ENCODE measurements at places on chromosomes 7 and 10. TPM values are rescaled to one million over a fixed set of nuclear protein-coding genes. Genes with fewer than 3 reads are reported as not detected.

Gene HGF
- 35.7 TPM for total RNA-seq

Gene TMEM196
- not detected for total RNA-seq

Gene GGCT
- total RNA-seq, result 24.6 TPM

Gene SSC4D
- 1.5 TPM for total RNA-seq

Gene DPP6
- not detected for total RNA-seq

Gene H2BK1
- not detected for total RNA-seq

DNA sequence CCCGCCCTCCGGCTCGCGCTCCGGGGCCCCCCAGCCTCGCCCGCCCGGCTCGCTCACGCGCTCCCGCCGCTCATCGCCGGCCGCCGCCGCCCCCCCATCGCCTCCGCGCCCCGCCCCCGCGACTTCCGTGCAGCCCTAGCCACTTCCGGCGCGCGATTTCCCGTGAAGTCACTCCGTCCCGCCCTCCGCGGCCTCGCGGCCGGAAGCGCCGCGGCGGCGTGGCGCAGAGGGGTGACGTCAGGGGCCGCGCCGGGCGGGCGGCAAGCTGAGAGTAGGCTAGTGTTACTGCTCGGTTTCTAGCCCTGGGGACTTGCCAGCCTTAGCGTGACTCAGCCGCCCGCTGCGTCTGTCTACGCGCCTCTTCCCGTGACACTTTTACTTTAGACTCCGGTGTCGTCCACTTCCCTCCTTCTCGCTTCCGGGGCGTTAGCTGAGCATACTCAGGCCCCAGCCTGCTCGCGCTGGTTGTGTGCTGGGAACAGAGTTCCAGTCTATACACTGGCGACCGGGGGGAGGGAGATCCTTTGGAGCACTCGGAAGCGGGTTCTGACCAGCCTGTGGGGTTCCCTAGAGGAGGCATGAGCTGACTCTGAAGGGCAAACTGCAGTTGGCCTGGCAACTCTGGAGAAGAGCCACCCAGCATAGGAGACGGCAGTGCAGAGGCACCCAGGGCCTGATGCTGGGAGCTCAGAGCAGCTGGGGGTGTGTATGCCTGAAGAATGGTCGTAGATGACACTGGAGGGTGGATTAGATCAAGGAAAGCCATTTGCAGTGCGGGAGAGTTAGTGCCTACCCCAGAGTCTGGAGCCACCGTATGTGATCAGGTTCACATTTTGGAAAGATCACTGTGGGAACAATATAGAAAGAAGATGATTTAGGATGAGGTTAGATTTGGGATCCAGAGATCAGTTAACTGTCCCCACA is at the start of gene PURB:
Gene PURB (minus strand): TSS at position 137 of the 924 bp plus-strand sequence. CDS start 182 bp downstream, outside the sequence.
- H3K27me3 ChIP-seq, result no peaks in the 10 kb centered on the region
- H3K4me1 ChIP-seq, result peaks cover 37% of the 10 kb centered on the region
- no peaks in the 10 kb centered on the region for H3K36me3 ChIP-seq
- peak within 1 kb of the TSS; percentile 92 for H3K4me3 ChIP-seq
- peak within 1 kb of the TSS; percentile 100 for H3K27ac ChIP-seq

DNA sequence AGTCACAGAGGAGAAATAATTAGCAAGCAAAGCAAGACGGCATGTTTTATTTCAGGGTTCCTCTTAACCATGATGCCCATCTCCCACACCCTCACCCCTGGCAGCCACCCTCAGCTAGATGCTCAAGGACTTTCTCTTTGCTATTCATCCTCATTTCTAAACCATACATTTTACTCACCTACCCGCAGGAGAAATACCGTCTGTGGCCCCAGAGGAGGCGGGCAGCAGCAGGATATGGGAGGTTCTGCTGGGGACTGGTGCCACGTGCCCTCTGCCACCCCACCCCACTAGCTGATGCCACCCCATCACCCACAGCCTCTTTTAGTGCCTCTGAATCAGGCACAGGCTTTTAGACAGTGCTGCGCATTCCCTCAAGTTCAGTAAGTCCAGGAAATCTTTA is 168.7 kb upstream of the ITGB1 start:
- H3K4me1 ChIP-seq, result peaks cover 10% of the 10 kb centered on the region
- no peaks in the 10 kb centered on the region for H3K27me3 ChIP-seq
- H3K4me3 ChIP-seq, result no peak overlapping the region
- H3K27ac ChIP-seq, result no peak overlapping the region
- H3K36me3 ChIP-seq, result no peaks in the 10 kb centered on the region

DNA sequence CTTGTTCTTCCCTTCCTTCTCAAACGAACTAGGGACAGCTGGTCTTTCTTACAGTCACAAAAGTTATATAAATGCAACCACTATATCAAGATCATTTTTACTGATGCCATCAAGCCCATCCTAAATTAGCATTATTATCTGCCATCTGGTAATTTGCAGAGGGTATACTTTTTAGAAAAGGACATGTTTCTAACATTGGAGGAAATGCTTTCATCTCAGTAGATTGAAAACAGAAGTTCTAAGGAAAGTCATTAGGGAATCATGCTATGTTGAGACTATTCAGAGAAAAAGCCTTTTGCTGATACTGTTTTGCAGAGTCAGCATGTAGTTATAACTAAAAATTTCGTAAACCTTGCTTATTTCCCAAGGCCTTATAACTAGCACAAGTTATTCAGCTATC is 146.7 kb downstream of the WNT2 start:
- H3K36me3 ChIP-seq, result peaks cover 6% of the 10 kb centered on the region
- no peak for DNase-seq
- H3K4me1 ChIP-seq, result no peaks in the 10 kb centered on the region
- no peak overlapping the region for H3K4me3 ChIP-seq
- H3K27ac ChIP-seq, result no peak overlapping the region
- H3K27me3 ChIP-seq, result no peaks in the 10 kb centered on the region

DNA sequence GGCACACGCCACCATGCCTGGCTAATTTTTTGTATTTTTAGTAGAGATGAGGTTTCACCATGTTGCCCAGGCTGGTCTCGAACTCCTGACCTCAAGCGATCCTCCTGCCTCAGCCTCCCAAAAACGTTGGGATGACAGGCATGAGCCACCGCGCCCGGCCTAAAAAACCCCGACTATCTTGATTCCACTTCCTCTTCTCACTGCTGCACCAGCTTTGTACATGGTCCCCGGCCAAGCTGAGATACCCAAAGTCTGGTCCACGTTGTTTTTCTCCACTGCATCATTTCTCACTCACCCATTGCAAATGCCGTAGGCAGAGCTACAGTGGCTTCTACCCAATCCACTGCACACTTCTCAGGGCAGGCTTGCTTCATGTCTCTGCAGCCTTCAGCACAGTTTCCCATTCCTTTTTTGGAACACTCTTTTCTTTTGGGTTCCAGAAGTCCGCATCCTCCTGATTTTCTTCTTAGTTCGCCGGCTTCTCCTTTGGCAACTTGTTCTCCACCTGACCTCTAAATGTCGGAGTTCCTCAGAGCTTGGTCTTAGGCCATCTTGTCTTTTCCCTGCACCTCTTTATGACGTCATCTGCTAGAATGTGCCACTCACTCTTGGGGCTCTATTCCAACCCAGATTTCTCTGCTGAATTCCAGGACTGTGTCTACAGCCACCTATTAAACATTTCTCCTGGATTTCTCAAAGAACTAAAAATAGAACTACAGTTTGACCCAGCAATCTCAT is 6.0 kb upstream of the GNB2 start:
- H3K27ac ChIP-seq, result peak overlapping the region; percentile 39
- no peaks in the 10 kb centered on the region for H3K27me3 ChIP-seq
- H3K4me1 ChIP-seq, result no peaks in the 10 kb centered on the region
- peak overlapping the region; percentile 1 for H3K4me3 ChIP-seq
- no peak for DNase-seq

DNA sequence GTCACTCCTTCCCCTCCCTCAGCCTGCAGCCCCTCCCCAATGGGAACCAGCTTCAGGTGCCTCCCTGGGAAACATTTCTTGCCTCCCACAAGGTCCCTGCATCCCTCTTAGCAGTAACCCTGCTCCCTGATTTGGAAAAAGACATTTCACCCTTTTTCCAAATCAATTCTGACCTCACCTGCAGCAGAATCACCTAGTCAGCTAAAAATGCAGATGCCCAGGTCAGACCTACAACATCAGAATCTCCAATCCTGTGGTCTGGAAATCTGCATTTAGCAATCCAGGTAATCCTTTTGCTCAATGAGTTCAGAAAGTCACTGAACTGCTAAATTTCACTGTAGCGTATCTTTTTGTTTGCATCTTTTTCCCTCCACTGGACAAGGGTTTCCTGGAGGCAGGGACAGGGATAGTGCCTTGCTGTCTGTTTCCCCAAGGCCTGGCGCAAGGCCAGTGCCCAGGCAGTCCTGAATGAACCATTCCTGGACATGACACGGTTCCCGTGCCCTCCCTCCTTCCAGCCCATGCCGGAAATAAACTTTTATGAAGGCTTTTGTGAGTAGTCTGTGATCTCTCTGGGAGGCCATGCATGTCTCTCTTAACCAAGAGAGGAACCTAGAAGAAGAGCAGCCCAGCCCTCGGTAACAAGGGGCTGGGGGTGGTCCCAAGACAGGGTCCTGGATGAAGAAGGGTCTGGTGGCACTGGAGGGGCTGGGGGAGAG is 44.0 kb downstream of the COL13A1 start:
- DNase-seq, result no peak
- no peak overlapping the region for H3K4me3 ChIP-seq
- peaks cover 9% of the 10 kb centered on the region for H3K4me1 ChIP-seq

- no peaks in the 10 kb centered on the region for H3K36me3 ChIP-seq
- H3K4me1 ChIP-seq, result no peaks in the 10 kb centered on the region
- H3K4me3 ChIP-seq, result no peak overlapping the region
- H3K27ac ChIP-seq, result no peak overlapping the region
- no peaks in the 10 kb centered on the region for H3K27me3 ChIP-seq
Observed at GRCh38 chr7:36570528-36571189, 153.6 kb downstream of the AOAH start.

DNA sequence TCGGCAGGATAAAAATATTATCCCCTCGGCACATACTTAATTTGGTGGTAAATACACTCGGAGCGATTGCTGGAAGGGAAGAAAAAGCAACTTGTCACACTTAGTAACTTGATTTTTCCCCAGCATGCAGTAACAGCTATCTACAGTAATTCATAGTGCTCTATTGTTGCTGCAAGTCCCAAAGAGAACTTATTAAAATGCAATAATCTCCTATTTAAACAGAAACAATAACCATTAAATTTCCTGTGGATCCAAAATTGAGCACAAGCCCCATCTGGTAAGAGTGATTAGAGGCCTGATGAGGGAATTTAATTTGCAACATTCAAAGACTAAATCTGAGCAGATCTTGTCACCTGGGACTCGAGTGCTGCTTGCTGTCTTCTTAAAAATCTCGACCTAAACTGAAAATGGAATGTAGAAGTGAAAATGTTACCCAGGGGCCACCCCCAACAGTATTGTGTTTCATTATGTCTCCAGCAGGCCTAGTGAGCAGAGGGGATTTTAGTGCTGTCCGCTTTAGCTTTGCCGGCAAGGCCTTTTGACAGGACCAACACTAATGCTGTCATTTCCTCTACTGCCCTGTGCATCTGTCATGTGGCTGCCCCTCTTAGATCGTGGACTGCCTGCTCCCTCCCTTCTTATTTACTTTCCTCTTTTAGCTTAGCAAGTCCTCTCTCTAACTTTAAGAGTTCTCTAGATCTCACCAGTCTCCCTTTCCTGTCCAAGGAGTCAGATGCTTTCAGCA is 639.7 kb downstream of the AUTS2 start:
- no peak for DNase-seq
- H3K4me3 ChIP-seq, result no peak overlapping the region
- no peak overlapping the region for H3K27ac ChIP-seq
- no peaks in the 10 kb centered on the region for H3K36me3 ChIP-seq
- no peaks in the 10 kb centered on the region for H3K27me3 ChIP-seq

DNA sequence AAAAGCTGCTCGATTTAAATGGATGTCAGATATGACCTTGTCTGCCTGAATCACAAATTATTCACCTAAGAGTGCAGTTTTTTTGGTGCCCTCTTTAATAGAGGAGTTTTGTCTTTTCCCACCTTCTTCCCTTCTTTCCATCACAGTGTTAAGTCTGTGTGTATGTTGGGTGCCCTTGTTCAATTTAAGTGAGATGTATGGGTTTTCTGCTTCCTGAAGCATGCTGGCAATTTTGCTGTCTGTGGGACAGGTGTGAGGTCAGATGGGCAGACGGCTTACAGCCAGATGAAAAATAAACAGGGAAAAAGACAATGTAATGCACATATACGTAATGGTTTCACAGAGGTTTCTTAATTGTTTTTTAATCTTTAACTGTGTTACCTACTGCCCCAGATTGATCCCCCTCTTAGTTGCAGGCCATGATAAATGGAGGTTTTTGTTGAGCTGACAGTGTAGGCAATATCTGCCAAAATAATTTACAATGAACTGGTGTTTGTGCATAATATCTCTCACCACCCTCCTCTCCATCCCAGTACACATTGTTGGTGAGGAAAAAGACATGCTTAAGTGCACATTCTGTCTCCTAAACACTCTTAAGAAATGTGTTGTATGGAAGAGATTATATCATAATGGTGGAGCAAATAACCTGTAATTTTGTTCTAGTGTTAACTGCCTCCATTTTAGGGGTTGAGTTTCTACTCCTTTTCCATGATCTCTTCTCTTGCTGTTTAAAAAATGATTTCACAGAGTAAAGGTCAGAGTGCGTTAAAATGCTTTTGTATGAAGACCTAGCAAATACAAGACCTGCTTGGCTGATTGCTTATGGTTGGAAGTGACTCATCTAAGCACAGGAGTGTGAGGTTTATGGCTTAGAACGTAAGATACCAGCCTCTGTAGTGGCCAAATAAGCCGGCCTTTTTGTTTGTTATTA is 123.9 kb downstream of the LRRC4 start:
- peaks cover 4% of the 10 kb centered on the region for H3K36me3 ChIP-seq
- no peak overlapping the region for H3K4me3 ChIP-seq
- no peak for DNase-seq
- H3K4me1 ChIP-seq, result no peaks in the 10 kb centered on the region
- no peaks in the 10 kb centered on the region for H3K27me3 ChIP-seq
- H3K27ac ChIP-seq, result no peak overlapping the region

- no peak for DNase-seq
- no peaks in the 10 kb centered on the region for H3K4me1 ChIP-seq
- no peaks in the 10 kb centered on the region for H3K36me3 ChIP-seq
Observed at GRCh38 chr7:39727231-39728012, 104.0 kb downstream of the RALA start.

GRCh38 chr10:100628061-100628460 is 92.3 kb downstream of the HIF1AN start:
- no peaks in the 10 kb centered on the region for H3K36me3 ChIP-seq
- no peak overlapping the region for H3K4me3 ChIP-seq
- no peaks in the 10 kb centered on the region for H3K4me1 ChIP-seq
- no peaks in the 10 kb centered on the region for H3K27me3 ChIP-seq

DNA sequence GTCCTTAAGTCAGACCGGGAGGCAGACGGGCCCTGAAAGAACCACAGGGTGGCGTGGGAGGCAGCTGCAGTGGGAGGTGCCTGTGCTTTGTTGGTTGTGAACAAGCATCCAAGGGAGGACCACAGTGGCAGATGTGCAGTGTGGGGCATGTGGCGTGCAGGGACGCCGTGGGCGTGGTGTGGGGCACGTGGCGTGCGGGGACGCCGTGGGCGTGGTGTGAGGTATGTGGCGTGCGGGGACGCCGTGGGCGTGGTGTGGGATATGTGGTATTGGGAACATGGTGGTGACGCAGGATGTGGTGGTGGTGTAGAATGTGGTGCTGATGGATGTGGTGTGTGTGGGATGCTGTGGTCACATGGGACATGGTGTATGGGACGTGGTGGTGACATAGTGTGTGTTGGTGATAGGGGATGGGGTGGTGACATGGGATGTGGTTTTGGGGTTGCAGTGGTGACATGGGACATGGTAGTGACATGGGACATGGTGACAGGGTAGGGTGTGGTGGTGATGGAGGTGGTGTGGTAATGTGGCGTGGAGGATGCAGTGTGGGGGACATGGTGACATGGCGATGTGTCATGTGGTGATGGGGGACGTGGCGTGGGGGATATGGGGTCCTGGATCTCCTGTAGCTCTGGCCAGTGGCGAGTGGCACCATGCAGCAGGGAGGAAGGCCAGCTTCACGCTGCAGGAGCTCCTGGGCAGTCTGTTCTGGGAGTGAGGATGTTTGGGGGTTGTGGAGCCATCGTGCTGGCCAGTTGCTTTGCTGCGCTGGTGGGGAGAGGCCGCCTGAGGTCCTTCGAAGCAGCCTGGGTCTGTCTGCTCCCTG is 78.8 kb downstream of the INPP5A start:
- no peak overlapping the region for H3K4me3 ChIP-seq
- no peaks in the 10 kb centered on the region for H3K36me3 ChIP-seq
- H3K27ac ChIP-seq, result no peak overlapping the region

Data from thoracic aorta (tissue), 2 donors.